ENCODE measurements at places on chromosomes 16 and 17.

- no peak for DNase-seq
Measured at GRCh38 chr17:77542551-77543490, 402.1 kb downstream of the SEC14L1 start.

- no peak for DNase-seq
Measured at GRCh38 chr16:76963614-76964315, 227.2 kb upstream of the MON1B start.

DNA sequence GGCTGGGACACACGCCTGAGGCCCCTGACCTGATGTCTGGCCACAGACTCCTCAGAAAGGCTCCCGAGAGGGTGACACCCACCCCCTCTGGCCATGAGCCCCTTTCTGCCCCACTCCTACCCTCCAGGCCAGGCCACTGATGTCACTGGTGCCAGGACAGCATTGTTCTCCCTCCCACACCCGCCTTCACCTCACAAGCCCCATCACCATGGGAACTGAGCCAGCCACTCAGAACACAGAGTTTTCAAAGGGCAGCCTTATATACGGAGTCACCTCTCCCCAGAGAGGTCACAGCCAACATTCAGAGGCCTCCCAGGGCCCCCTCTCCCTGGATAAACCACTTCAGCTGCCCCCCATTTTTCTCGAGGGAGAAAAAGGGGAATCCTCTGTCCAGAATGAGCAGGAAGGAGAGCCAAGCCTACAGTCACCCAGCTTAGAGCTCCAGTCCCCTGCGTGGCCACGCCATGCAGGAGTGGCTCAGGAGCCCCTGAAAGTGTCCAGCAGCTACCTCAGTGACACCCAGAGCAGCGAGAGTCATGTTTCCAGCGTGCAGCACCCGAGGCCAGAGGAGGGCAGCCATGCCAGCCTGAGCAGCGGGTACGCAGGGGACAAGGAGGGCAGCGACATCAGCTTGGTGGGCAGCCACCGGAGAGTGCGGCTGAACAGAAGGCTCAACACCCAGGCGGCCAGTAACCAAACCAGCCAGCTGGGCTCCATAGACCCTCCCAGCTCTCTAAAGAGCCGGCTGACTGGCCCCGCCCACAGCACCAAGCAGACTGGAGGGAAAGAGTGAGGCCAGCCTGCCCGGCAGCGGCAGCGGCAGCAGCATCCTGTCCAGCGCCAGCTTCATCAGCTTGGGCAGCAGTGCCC, at the start of gene C16orf82:
C16orf82 (plus strand) TSS at position 260 of the 870 bp plus-strand sequence.
- DNase-seq = no peak

DNA sequence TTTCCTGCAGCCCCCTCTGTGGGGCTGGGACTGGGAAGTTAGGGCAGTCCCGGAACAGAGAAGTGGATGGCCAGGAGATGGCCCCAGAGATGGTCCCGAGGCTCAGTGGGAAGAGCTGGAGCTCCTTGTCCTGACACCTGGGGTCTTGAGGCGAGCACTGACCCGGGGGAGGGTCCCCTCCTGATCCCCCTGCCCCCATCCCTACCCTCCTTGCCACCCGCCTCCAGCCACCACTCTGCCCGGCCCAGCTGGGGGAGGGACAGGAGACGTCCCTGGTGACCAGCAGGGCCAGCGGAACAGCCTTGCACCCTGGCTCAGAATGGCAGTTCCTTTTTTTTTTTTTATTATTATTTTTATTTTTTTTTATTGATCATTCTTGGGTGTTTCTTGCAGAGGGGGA, 13.9 kb upstream of the RNF213 start:
- no peak for DNase-seq

All from cerebellar nuclear complex (tissue), 1 donor.